ENCODE measurements at places on chromosomes 7 and 10.

DNA sequence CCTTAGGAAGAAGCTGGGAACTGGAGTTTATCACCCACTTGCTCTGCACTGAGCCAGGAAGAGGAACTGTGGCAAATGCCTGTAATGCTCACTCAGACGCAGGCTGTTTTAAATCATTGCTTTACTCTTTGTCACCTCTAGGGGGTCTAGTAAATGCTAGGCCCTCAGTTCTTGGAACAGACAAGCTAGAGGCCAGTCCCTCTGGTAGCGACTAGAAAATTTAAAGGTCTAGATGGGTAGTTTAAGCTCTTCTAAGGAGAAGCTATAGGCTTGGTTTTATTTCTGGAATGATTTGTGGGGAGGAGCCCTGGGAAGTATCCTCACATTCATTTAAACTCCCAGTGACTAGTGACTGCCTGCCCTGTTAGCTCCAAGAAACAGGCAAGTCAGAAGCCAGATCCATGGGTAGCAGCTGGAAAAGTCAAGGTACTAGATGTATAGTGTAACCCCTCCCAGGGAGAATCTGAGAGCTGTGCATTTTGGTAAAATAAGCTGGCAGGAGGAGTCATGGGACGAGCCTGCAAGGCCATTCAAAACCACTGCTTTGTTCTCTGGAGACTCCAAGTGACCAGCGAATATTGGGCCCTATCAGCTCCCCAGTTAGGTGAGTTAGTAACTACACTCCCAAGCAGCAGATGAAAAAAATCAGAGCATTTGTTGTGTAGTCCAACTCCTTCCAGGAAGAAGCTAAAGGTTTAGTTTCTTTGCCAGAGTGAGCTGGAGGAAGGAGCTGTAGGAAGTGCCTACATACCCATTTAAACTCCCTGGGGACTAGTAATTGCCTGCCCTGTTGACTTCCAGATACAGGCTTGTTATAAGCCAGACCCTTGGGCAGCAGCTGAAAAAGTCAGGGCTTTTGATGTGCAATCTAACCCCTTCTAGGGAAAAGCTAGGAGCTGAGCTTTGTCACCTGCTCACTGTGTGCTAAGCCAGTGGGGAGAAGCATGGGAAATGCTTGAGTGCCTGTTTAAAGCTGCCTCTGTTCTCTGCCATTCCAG is 68.9 kb downstream of the DYNC1I1 start:
- no peak for DNase-seq

- no peak for DNase-seq
These were observed 109.3 kb upstream of the NANOS1 start for GRCh38 chr10:118920206-118920605.

DNA sequence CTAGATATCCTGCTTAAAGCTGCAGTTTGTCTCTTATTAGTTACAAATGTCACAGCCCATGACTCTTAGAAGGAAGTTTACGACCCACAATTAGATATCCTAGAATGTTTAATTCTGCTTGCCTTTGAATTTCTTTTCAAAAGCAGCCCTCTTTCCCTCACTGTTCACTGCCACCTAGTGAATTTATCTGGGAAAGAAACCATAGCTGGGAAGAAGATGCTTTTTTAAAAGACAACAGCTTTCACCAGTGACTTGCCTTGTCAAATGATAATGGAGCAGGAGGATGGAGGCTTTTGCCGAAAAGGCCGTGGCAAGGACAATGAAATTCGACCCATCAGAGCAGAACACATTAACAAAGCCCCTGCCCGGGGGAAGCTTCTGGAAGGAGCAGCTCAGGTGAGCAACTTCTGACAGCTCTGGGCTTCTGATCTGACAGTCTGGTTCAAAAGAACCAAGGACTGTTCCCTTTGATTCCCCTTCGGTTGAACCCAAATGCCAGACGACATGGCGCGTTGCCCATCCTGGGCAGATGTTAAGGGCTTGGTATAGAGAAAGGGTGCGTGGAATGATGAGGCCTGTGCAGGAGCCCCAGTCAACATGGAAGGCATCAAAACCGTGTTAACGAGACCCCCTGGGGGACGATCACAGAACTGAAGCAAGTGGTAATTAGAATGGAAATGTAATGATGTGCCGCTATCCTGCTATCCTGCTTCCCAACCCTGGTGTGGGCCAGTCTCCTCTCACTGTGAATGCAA is 236.8 kb downstream of the FRMD4A start:
- DNase-seq: no peak

DNA sequence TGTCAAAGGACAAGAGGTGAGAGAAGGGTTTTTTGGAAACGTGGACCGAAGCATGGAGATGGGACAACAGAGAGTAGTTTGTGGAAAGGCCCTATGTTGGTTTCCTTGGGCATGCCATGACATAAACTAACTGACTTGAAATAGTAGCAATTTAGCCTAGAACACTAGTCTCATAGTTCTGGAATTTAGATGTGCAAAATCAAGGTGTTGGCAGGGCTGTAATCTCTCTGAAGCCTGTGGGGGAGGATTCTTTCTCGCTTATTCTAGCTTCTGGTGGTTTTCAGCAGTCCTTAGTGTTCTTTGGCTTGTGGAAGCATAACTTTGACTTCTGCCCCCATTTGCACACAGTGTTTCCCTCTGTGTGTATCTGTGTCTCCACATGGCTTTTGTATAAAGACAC is 283.4 kb downstream of the GFRA1 start:
- no peak for DNase-seq

DNA sequence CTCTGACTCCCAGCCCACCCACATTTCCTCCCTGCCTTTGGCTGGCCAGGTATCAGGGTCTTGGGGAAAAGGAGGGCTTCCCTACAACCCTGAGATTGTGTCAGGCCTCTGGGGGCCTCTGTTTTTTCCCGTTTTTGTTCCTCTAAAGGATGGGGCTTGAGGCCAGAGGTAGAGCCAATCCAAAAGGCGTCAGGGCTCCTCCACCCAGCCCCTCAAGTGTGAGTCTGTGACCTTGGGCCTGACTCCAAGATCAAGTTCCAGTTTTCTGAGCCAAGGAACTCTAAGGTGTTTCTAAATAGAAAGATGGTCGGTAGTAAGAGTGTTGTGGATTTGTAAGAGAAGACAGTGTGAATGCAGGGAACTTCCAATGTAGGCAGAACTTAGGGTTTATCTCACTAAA is 6.6 kb downstream of the EEPD1 start:
- no peak for DNase-seq

DNA sequence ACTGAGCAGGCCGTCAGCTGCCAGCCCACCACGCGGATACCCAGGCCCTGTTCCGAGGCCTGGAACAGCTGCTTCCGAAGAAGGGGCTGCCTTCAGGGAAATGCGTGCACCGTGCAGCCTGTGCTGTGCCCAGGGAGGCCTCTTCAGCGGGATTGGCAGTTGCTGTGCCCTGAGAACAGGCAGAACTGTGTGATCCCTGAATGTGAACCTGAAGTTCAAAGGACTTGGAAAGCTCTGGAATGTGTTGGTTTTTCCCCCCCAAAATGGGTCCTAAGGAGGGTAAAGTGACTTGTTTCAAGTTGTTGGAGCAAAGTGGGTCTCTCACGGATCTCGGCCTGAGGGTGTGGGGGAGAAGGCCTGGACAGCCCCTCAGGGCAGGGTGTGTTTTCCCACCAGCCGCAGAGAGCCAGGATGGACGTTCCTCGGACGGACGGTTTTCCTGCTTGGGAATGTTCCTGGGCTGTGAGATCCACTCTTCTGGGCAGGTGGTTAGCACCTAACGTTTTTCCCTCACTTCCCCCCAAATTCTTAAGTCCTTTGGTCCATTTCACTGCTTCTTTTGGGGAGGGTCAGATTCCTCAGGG is 2.1 kb downstream of the SPRN start:
- DNase-seq: no peak

DNA sequence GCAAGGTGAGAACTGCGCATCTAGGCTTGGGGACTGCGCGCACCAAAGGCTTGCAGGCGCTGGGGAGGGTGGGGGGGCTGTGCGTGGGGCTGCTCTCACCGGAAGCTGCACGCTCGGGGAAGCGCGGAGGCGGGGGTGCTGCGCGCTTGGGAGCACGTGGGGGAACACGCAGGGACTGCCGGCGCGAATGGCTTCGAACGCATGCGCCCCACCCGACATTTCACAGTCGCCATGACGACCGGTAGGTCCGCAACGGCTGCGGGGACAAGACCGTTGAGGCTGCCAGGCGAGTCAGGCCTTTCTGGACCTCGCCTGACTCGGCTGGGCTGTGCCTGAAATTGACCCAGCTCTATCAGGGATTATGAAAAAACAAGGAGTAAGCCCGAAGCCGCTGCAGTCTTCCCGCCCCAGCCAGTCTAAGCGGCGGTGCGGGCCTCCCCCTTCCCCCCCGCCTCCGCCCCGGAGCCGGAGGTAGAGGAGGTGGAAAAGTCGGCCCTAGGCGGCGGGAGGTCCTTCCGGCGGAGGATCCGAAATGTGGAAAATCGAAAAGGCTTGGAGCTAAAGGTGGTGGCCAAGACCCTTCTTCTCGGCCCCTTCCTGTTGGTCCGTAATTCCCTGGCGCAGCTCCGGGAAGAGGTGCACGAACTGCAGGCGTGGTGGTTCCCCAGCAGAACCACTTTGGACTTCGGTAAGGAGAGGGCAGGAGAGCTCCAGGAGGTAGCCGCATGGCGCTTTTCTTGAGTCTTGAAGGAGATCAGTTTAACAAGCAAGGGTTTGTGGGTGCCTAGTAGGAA is 34.9 kb upstream of the STEAP1 start:
- no peak for DNase-seq

DNA sequence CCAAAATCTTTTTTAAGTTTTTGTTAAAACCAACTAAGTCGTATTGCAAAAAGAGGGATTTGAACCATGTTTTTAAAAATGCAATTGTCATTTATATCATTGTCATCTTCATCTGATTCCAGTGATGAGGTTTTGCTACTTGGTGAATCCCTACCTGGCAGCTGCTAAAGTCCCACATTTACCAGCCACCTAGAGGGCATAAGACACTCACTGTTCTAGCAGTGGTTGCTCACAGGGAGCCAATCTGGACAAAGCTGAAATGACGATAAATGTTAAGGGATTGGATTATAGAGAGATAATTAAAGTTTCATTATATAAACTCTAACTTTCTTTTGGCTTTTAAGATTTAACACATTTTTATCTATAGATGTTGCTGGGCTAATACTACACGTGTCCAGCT is 18.7 kb downstream of the KIFBP start:
- no peak for DNase-seq

GRCh38 chr7:113143486-113144257 is 25.3 kb upstream of the SMIM30 start:
- DNase-seq: no peak

DNA sequence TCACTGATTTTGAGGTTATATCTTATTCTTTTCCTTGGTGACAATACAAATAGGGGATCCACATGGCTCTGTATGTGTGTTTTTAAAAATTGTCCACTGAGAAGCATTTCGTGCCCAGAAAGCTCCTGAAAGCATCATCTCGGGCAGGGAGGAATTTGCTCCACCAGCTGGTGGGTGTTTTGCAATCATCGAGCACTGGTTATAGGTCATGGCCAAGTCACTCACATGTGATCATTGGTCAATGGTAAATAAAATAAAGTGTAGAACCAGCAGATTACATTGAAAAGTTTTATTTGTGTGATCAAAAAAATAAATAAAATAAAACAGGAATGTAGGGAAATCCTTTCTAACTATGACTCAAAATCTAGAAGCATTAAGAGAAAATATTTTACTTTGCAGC is 23.0 kb upstream of the SNX13 start:
- no peak for DNase-seq

GRCh38 chr7:97015756-97016380 is 8.8 kb downstream of the DLX5 start:
- DNase-seq: no peak

GRCh38 chr7:18400275-18400674 is 95.3 kb upstream of the HDAC9 start:
- DNase-seq: no peak

- DNase-seq: no peak
These were observed 62.8 kb downstream of the ARMH3 start for GRCh38 chr10:101993221-101993620.

- DNase-seq: no peak
These were observed 15.4 kb downstream of the TSPAN15 start for GRCh38 chr10:69466689-69467088.

GRCh38 chr7:7639421-7639820 is 1.1 kb upstream of the UMAD1 start:
- no peak for DNase-seq

DNA sequence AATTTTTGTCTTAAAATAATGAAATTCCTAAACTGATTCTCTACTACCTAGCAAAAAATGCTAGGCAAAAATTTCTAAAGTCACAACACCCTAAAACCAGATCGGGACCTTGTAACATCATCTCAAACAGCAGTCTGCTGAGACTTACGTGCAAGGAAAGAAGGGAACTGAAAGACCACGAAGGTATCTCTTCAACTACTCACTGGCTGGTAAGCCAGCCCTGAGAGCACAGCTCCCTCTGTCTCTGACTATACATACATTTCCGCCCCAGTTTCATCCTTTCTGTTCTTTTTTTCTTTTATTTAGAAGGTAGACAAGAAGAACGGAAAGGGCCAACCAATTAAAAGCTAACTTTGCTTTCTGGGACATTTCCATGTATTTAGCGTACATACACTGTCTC is 15.6 kb downstream of the SORCS1 start:
- no peak for DNase-seq

DNA sequence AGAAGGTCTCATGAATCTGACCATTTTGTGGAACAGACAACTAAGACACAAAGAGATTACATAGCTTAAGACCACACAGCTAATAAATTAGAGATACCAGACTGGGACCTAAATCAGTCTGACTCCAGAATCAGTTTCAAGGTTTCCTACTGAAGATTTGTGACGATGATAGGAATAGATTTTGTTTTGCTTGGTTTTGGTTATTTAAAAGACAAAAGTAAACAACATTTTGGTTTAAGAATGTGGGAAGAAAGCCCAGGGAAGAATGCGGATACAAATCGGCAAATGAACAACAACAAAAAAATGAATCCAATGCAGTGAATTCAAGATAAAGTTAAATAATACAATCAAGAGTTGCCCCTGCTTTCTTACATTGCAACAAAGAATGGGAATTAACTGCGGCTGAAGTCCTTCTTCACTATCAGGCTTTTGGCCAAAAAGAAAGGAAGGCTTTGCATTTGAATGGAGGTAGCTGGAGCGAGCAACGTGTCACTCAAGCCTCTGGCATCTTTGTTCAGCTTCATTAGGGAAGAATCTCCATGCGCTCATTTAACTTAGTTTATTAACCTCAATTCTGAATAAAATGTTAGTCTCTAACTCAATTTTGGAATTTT is 210.8 kb downstream of the ADAM12 start:
- DNase-seq: no peak

DNA sequence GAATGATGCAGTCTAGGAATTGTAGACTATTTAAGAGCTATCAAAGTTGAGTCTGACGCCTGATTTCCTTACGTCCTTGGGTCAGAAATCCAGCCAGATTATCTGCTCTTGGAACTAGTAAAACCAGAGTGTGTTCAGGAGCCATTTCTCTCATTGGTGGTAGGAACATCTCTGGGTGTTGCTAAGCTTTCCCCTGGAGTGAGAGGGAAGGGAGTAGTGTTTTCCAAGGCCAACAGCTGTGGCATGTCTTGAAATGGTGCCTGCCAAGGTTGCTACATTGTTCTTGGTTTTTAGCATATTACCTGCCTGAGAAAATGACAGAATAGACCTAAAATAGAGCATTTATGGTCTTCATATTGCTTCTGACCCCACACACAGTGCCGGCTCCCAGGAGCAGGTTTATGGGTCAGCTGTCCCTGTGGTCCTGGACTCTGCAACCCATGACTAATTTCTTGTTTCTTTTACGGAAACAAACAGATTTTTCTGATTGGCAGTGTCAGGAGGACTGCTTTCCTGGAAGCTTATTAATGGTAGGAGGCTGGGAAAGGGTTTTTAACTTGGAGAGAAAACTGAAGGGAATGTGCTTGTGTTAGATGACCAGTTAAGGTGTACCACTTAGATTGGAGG is 17.5 kb downstream of the GBF1 start:
- no peak for DNase-seq
